A172 (cell line): ENCODE measurements at places on chromosomes 6 and 20.

DNA sequence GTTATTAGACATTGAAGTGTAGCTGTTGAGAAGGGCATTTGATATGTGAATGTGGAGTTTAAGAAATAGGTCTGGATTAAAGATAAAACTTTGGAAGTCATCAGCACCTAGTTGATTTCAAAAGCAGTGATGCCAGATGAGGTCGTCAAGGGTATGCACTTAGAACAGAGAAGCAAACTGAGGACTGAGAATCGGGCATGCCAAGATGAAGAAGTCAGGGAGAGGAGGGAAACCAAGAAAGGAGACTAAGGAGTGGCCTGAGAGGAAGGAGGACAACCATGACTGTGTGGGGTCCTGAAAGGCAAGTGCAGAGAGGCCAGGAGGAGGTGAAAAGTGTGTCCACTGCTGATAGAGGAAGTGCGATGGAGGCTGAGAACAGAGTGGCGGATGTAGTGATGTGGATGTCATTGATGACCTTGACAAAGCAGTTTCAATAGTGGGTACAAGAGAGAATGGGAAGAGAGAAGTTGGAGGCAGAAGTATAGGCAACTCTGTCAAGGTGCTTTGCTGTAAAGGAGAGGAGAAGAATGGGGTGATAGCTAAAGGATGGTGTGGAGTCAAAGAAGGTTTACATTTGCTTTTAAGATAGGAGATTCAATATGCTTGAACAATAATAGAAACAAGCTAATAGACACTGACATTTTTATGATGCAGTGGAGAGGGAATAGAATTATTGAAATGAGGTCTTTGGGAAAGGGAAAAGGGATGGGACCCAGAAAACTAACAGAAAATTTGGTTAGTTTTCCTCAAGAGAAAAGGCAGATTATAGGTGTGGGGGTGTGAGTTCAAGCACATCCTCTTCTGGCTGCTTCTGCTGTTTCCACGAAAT lies 139.7 kb upstream of the TMEM170B start:
- DNase-seq: no peak

GRCh38 chr6:44333942-44334341 lies 8.5 kb upstream of the SPATS1 start:
- no peak for DNase-seq

- no peak for DNase-seq
Observed at GRCh38 chr20:34771680-34772081, 53.8 kb downstream of the NCOA6 start.

GRCh38 chr6:56625356-56625755 lies 17.3 kb downstream of the DST start:
- DNase-seq: no peak

DNA sequence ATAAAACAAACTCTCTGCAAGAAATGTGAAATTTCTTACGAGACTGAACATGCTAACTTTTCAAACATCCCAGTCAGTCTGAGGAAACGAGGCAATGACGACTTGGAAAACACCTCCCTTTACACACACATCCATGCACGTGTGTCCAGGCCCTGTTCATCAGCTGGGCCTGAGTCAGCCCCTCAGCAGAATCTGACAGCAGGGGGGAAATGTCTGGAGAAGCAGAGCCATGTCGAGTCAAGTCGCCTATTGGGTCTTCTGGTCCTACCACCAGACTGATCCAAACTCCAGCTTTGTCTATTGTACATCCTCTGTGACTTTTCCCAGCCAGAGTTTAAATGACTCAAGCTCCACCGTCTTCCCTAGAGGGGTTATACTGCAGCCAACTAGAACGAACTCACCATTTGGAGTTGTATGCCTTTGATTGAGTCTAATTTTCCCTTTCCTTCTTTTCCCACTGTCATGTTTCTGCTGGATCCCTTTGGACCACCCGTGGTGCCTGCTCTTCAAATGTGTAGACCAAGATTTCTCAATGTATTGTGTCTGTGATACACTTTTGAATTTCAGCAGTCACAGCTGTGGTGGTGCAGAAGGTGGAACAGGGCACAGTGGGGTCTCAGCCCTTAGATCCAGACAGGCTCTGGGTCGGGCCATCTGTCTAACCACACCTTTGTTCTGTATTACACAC lies 254.0 kb downstream of the CDC5L start:
- no peak for DNase-seq
